ENCODE measurements at places on chromosomes 1 and 21.

GRCh38 chr1:80251171-80251570 lies 1244.6 kb upstream of the ADGRL4 start:
- DNase-seq: no peak

- no peak for DNase-seq
Measured at GRCh38 chr1:19525607-19526545, 40.5 kb upstream of the CAPZB start.

- DNase-seq: no peak
Measured at GRCh38 chr21:32712043-32712442, 15.8 kb downstream of the SYNJ1 start.

DNA sequence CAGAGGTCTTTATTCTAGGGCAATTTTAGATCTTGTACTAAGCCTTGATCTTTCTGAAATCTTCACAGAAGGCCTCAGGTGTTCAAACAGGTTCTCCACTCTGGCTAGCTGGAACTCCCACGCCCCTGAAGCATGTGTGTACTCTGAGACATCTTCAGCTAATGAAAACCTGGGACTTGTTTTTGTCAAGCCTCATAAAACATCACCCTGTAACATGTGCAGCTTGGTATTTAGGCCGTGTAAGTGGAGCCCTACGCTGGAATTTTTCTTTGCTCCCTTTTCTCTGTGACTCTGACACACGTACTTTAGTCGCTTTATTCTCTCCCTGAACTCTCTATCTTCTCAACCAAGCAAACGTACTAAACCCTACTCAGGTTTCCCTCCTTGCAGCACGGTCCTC lies 701.9 kb upstream of the ZP4 start:
- no peak for DNase-seq

Data from activated naive CD4-positive, alpha-beta T cell (primary cell).